T-helper 9 cell (primary cell): ENCODE measurements at places on chromosomes 7 and 10.

GRCh38 chr7:102843850-102844249, 69.0 kb upstream of the LRRC17 start:
- no peak for DNase-seq

- no peak for DNase-seq
Measured at GRCh38 chr7:103466814-103467213, 20.8 kb upstream of the SLC26A5 start.

DNA sequence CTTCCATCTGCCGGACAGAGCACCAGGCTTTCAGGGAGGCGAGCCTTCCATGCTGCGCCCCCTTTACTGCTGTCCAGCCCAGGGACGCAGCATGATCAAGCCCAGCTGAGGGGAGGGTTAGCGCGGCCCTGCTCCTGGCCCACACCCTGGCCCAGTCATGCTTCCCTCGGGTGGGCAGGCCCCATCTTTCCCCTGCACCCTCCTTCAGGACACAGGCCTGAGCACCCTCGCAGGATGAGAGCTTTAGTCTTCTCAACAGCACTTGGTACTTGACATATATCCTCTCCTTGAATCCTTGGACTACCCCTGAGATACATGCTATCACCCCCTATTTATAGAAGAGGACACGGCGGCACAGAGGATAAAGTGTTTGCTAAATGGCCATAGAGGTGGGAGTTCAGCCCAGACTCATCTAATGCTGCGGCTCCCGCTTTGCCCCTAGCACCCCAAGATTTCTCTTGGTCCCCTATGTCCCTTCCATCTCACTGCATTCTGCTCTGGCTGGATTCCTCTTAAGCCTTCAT, 32.7 kb upstream of the FRAT2 start:
- no peak for DNase-seq

- DNase-seq: no peak
Measured at GRCh38 chr10:97686301-97686961, 610 bp downstream of the AVPI1 start.
